ENCODE measurements at places on chromosomes 5 and 9.

GRCh38 chr9:128415281-128415680 is 5.4 kb upstream of the CERCAM start:
- DNase-seq: no peak

- DNase-seq: no peak
Observed at GRCh38 chr5:138639326-138639725, 64.1 kb upstream of the HSPA9 start.

DNA sequence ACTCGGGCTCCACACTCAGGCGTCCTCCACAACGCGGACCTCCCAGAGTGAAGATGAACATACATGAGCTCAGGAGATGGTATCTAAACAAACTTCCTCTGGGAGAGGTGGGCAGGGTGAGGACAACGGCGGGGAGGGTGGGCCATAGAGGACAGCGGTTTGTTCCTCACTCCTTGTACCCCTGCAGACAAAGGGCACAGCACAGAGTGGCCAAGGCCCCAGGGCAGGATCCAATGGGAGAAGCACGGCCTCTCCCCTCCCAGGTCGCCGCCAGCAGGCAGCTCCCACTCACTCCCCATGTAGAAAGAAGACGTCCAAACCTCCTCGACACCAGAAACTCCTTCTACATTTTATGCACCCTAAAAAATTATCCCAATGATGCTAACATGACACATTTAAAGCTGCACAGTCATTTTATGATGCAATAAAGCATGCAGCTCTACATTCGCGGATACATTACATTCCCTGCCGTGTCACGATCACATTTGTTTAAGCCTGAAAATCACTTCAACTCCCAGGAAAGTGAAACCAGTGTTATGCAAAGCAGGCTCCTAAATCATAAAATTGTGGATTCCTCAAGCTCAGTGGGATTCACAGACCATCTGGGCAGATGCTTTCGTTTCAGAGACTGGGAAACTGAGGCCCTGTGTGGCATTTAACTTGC is 87.5 kb upstream of the SARDH start:
- no peak for DNase-seq

DNA sequence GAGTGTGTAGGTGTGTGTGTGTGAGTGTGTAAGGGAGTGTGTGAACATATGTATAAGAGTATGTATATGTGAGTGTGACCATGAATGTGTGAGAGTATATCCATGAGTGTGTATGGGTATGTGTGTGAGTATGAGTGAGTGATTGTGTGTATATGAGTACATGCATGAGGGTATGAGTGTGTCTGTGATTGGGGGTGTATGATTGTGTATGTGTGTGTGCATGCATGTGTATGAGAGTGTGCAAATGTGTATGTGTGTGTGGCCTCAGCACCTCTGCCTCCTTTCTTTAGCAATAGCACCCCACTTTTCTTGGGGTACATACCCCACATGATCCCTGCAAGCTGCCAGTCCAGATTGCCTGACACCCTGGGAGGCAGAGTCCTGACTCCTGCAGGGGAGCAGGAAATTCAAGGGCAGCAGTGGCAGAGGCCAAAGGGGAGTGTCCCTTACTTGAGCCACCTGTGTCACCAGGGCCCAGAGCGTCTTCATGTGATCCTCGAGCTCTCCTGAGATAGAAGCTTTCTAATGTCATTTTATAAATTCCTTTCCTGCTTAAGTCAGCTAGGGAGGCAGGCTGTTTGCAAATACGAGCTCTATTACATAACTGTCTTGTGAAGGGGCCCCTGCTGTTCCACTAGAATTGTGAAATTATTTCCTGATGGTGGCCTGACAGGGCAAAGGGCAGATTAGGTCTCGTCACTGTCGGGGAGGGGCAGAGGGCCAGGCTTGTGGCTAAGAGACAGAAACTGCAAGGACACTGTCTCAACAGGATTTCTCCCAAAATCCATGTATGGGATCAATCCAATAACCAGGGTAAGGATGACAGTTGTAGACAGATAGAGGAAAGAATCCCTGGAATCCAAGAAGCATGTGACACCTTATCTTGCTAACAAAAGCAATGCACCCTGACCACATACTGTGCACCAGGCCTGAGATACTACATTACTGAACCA is 389.1 kb downstream of the GADD45G start:
- no peak for DNase-seq

GRCh38 chr9:130937146-130938076 is 1.6 kb downstream of the FIBCD1 start:
- DNase-seq: no peak

- no peak for DNase-seq
Observed at GRCh38 chr5:164090358-164090757, 584.9 kb downstream of the MAT2B start.

DNA sequence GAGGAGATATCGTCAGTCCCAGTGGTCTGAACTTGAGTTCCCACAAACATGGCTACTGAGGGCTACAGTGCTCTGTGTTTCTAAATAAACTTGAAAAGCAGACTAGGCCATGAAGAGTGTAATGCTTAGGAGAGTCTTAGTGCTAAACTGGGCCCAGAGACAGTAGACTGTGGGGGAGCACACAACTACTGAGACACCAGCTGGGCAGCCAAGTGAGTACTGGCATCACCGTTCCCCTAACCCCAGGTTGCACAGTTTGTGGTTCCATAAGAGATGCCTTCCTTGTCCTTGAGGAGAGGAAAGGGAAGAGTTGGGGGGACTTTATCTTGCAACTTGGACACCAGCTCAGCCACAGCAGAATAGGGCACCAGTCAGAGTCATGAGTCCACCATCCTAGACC is 172.1 kb upstream of the DMRTA1 start:
- no peak for DNase-seq

GRCh38 chr9:7145361-7146069 is 387.7 kb downstream of the KDM4C start:
- DNase-seq: no peak

DNA sequence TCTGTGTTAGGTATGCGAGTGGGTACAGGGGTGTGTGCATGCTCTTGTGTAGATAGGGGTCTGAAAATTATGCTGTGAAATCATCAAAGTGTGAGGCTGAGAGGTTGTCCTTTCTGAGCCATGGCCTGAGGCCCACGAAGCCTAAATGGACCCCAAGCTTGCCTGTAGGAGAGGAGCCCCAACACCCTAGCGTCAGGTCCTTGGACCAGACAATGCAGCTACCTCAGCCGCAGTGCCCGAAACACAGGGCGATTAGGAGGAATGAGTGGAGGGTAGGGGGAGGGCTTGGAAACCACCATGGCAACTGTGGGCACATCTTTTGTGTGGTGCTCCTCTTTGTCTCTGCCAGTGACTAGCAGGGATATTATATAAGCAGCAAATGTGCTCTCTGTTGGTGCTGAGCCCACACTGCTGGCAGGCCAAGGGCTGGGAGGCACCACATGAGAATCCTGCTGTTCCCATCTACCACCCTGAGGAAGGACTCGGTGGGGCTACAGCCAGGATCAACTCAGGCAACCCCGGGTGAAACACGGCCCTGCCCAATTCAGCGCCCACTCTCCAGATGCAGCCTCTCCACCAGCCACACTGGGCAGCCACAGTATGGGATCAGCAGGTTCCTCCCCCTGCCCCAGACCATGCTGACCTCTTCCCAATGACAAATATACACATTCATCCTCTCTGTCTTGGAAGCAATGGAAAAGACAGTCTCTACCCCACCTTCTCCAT is 84.6 kb upstream of the FSTL4 start:
- DNase-seq: no peak

DNA sequence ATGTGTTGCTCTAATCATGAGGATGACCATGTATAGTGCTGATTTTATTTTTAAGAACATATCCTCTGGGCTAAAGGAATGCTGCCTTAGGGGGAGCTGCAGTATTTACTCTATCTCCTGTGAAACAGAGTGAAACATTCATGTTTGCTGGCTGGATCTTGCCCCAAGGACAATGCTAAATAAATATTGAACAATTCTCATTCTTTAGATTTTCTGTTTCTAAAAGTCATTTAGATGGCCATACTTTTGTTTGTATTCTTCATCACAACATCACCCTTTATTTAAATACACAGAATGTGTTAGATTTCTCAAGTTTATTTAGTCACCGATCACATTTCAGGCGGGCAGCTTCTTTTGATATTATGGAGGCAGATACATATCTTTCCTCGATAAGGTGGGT is 103.3 kb downstream of the ARHGEF28 start:
- DNase-seq: no peak

DNA sequence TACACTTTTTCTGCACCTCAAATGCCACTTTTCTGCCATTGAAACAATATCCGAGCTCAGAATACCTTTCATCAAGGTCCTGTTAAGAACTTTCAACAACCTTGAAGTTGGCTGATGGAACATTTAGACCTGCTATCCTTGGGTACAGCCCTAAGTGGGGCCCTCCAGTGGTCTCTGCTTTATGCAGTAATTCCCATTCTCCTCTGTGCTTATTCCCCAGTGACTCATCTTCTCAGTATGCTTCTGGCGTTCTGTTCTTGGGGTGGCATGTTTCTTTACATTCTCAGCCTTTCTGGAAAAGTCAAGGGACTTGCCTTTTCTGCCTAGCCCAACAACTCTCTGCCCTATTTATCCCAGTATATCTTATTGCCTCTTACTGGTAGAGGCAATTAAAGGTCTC is 7.1 kb downstream of the ANP32B start:
- DNase-seq: no peak

- DNase-seq: no peak
Observed at GRCh38 chr9:90868555-90868954, 66.9 kb downstream of the SYK start.

- DNase-seq: no peak
Observed at GRCh38 chr5:111401906-111402305, 110.4 kb downstream of the STARD4 start.

GRCh38 chr9:32738501-32739172 is 44.7 kb upstream of the TMEM215 start:
- no peak for DNase-seq

GRCh38 chr5:150295172-150295634 is 5.6 kb upstream of the CAMK2A start:
- no peak for DNase-seq

- no peak for DNase-seq
Observed at GRCh38 chr9:111016426-111017045, 21.7 kb downstream of the LPAR1 start.

DNA sequence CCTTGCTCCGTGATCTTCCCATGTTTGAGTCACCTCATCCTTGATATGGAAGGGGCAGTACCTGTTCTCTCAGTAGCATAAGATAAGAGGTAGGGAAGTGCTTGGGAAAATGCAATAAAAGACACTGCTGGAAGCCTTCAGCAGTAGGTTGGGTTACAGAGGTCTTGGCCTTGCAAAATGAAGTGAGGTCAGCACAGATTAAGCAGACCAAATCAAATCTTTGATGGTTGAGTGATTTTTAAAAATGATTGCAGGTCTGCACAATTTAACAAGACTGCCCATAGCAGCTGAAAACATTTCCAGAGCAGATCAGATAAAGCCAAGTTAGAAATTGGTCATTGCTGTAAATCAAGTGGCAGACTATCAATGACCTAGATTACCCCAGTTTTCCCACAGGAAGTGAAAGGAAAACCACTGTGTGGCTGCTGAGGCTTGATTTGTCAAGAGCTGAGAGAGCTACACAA is 32.9 kb downstream of the PALM2AKAP2 start:
- no peak for DNase-seq

- DNase-seq: no peak
Observed at GRCh38 chr9:96688187-96688586, 33.1 kb upstream of the PRXL2C start.

- no peak for DNase-seq
Observed at GRCh38 chr9:472479-473075, 257.9 kb downstream of the DOCK8 start.

- DNase-seq: no peak
Observed at GRCh38 chr9:35842020-35842745, 13.2 kb downstream of the TMEM8B start.

DNA sequence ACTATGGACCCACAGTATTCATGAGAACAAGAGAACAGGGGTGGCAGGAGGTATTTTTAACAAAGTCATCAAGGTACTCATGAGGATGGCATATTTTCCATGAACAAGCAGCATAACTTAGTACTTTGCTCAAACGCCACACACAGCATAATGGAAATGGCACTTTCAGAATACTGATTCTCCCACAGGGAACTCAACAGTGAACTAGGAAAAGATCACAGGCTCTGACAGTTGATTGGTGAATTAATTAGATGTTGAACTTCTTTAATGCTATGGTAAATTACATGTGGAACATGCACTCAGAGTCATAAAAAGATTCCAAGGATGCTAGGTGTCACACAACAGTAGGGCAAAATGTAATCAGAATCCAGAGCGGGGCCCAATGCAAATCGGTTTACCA is 1088.6 kb upstream of the C9orf72 start:
- DNase-seq: no peak

GRCh38 chr9:87180841-87181240 is 233.5 kb upstream of the GAS1 start:
- no peak for DNase-seq

DNA sequence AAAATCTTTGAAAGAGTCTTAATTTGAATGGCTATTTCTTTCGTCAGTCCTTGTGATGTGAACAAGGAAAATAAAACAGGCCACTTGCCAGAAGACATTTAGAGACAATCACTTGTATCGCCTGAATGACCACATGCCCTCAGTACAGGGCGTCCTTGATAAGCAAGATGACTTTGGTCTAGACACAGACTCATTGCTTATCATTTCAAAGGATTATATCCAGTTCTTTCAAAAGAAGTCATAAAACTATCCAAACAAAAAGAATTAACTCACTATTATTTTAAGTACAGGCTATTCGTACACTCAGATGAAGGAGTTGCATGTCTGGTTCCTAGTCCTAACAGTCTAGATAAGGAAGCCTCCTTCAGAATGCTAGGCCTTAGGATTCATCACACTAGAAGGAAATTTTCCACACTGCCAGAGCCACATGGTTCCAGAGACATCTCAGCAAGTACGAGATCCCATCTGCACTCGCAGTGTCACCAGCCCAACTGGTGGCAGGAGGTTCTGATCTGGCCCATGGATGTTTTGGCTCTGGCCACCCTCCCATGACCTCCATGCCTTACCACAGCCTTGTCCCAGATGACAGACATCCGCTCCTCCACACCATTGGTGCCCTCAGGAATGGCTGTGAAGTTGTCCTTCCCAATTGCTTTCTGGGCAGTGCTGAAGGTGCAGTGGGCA is 109.6 kb downstream of the DPYSL3 start:
- DNase-seq: no peak

DNA sequence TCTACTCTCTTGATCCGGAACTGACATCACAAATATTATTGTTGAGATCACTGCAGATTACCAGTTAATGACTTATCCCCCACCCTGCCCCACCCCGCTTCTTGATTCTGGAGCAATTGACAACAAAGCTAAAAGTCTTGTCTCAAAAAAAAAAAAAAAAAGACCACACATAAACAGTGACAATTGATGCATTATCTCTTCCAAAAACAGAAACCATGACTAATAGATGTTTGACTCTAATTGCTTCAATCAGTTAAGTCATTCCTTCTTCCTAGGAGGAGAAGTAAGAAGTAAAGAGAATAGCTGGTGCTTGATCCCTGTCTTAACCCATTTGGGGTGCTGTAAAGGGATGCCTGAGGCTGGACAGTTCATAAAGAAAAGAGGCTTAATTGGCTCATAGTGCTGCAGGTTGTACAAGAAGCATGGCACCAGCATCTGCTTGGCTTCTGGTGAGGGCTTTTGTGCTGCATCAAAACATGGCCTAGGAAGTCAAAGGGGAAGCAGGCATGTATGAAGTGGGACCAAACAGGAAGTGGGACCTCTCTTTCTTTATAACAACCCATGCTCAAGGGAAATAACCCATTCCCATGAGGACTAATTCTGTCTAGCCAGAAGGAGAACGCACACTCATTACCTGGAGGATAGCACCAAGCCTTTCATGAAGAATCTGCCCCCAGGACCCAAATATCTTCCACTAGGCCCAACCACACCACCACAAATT is 158.7 kb downstream of the TMEM167A start:
- DNase-seq: no peak

GRCh38 chr5:5705010-5705409 is 282.5 kb downstream of the ICE1 start:
- no peak for DNase-seq
